ENCODE measurements at places on chromosomes 1 and 21.

GRCh38 chr1:153525088-153525728, 10.6 kb downstream of the S100A6 start:
- no peak for DNase-seq

DNA sequence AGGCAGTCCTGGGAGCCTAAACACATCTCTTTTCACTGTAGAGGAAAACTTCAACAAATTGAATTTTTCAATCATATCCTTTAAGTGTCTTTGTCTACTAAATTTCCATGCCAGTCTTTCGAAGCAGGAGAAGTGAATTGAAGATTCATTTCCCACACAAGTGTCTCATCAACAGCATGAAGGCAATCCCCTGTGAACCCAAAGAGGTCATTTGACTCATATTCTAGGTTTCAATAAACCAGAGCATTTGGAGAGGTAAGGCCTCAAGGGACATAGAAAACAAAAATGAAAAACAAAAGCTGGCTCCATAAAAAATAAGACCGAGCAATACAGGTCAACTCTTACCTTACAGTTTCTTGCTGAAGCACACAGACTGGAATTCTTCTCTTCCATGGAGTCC, 94.1 kb upstream of the ATP1B1 start:
- DNase-seq = no peak

GRCh38 chr1:187326557-187326956, 497.8 kb downstream of the PLA2G4A start:
- DNase-seq = no peak

DNA sequence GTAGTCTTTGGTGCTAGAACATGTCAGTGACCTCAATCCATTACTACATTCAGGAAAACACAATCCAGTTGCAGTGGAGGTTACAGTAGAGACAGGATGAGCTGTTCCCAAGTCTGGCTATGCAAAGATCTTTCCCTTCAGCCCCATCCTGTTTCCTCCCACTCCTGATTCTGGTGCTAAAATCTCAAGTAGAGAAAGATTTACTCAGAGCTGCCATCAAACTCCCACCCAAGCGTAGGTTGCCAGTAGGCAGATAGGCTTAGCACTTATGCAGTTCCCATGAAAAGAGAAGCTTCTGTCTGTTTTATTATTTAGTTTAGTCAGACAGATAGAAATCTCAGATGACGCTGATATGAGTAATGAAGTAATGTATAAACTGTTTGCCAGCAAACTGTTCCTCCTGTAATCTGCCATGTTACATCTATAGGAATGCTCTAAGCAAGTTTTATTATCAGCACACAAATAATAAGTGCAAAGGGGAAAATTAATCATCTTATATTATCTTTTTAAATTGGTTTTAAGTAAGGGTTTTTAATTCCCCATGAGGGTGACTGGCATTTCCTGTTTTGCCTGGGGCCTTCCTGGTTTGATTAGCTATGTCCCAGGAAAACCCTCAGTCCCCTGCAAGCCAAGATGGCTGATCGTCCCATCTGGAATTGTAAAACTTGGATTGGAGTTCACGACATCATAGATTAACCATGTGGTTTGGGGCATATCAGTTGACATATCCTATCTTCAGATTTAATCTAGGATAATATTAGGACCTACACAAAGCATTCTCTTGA, 188.3 kb upstream of the PALMD start:
- no peak for DNase-seq

DNA sequence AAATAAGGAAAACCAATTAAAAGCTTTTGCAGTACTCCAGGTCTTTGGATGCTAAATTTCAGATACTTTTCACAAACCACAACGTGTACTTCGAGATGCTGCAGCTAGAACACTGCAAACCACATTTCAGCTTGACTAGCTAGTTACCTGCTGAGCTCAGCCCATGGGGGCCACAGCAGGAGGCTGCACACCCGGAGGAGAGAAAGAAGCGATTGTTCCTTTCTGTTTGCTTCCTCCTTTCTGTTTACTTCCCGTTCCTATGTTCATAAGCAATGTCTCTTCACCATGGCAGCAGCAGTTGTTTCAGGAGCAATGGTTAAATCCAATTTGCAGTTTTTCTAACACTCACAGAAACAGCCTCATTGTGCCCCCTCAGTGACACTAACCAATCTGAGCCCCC, 225.6 kb upstream of the FGGY start:
- DNase-seq = no peak

- DNase-seq = no peak
These were observed 118.4 kb downstream of the HIVEP3 start for GRCh38 chr1:41800311-41800829.
